NCI-H1694 (cell line): ENCODE measurements at places on chromosomes 16 and 17.

- DNase-seq = no peak
Observed at GRCh38 chr16:50494501-50495491, 53.4 kb upstream of the NKD1 start.

DNA sequence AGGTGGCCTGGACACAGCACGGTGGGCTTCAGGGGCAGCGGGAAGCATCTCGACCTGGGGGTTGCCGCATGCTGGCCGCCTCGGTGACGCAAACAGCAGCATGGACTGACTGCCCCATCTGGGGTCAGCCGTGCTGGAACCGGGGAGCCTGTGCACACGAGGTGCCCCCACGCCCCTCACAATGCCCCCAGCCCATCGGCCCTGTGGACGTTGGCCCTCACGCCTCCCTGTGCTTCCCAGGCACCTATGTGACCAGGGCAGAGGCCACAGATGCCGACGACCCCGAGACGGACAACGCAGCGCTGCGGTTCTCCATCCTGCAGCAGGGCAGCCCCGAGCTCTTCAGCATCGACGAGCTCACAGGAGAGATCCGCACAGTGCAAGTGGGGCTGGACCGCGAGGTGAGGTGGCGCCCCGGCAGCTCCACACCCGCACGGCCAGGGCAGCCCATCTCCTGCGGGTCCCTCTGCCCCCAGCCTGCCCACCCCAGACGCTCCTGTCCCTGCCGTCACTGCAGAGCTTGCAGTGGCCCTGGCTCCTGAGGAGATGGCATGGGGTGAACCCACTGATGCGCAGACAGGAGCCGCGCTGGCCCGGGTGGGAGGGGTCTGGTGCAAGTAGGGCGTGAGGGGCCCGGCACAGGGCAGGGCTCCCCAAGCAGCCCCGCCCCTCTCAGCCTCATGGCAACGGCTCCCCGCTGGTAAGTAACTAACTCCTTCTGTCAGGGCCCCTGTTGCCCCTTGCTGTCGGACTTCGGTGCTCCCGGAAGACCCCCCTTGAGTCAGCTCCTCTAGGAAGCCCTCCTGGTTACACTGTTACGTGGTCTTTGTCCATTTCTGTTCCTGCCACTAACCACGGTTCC is 13.6 kb downstream of the CDH15 start:
- DNase-seq = no peak

GRCh38 chr17:73025041-73025560 is 67.4 kb downstream of the SLC39A11 start:
- no peak for DNase-seq

GRCh38 chr17:33375103-33375502 is 82.0 kb upstream of the ASIC2 start:
- DNase-seq = no peak

GRCh38 chr17:1711804-1712203 is 1.6 kb upstream of the TLCD2 start:
- no peak for DNase-seq
